ENCODE measurements at places on chromosomes 13 and 19.

- no peak for DNase-seq
Measured at GRCh38 chr13:74061926-74062595, 72.1 kb downstream of the KLF12 start.

DNA sequence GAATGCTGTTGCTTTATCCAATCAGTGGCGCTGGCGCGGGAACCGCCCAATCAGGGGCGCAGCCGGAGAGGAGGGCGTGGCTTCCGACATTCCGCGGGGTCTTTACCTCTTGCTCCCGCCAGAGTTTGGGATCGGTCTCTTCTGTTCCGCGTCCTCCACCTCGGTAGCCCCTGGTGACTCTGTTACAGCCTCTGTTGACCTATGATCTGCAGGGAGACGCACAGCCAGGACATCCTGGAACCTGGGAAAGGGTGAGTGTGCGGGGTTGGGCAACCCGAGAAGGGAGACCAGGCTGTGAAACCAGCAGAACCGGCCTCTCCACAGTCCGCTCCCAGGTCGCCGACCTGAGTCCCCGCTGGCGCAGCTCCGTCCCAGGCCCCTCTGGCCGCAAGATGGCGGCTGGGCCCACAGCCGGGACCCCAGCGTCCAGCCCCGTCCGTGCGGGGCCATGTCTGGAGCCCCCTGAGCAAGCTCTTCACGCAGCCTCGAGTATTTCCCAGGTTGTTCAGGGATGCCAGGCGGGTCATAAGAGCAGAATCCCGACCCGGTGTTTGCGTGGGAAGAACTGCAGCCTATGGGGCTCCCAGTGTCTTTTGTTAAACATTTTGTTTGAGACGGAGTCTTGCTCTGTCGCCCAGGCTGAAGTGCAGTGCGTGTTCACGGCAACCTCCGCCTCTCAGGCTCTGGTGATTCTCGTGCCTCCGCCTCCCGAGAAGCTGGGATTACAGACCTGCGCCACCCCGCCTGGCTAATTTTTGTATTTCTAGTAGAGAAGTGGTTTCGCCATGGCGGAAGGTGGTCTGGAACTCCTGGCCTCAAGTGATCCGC is 4.4 kb upstream of the ZNF681 start:
- peak; percentile 25 for DNase-seq

- no peak for DNase-seq
Measured at GRCh38 chr13:75555836-75556235, 6.2 kb downstream of the UCHL3 start.

DNA sequence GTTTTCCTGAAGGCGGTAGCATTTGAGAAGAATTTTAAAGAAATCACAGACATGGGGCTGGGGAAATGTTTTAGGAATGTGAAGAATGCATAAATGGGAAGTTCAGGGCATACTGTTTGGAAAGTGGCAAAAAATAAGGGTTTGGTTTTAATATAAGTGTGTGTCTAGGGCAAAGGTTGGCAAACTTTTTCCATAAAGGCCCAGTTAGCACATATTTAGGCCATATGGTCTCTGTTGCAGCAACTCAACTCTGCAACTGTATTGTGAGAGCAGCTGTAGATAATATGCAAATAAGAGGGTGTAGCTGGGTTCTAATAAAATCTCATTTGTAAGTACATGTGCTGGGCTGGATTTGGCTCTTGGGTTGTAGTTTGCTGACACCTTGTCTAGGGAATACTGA is 521.9 kb downstream of the DIAPH3 start:
- peak; percentile 13 for DNase-seq

- DNase-seq = no peak
Measured at GRCh38 chr13:29887686-29888085, 37.3 kb upstream of the UBL3 start.

DNA sequence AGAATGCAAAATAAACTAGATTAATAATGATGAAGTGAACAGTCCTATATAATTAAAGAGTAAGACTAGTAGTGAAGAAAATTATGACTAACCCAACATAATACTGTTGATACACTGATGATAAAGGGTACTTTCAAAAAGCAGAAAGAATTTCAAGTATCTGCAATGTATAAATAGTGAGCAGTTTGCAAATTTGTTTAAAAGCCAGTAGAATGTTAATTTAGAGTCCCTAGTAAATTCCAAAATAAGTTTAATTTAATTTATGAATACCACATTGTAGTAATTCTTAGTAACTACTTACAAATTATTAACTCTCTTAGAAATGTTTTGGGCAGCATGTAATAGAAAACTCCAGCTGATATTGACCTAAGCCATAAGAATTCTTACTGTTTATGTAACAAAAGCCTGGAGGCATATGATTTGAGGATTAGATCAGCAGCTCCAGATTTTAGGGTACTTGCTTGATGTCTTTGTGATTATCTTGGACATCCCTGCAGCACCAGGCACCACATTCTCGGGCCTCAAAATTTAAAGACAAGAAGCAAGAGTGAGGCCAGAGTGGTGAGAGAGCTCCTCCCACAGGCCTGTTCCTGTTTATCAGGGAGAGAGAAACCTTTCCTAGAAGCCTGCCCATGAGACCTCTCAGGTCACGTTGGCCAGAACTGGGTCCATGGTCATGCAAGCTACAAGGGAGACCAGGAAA is 67.6 kb upstream of the TDRD3 start:
- DNase-seq = peak; percentile 12

- peak; percentile 69 for DNase-seq
Measured at GRCh38 chr13:73933795-73934194, 200.4 kb downstream of the KLF12 start.

GRCh38 chr13:102399791-102400674 is 1.8 kb downstream of the FGF14 start:
- DNase-seq = peak; percentile 68

- no peak for DNase-seq
Measured at GRCh38 chr19:43784241-43784980, 3.6 kb upstream of the KCNN4 start.

DNA sequence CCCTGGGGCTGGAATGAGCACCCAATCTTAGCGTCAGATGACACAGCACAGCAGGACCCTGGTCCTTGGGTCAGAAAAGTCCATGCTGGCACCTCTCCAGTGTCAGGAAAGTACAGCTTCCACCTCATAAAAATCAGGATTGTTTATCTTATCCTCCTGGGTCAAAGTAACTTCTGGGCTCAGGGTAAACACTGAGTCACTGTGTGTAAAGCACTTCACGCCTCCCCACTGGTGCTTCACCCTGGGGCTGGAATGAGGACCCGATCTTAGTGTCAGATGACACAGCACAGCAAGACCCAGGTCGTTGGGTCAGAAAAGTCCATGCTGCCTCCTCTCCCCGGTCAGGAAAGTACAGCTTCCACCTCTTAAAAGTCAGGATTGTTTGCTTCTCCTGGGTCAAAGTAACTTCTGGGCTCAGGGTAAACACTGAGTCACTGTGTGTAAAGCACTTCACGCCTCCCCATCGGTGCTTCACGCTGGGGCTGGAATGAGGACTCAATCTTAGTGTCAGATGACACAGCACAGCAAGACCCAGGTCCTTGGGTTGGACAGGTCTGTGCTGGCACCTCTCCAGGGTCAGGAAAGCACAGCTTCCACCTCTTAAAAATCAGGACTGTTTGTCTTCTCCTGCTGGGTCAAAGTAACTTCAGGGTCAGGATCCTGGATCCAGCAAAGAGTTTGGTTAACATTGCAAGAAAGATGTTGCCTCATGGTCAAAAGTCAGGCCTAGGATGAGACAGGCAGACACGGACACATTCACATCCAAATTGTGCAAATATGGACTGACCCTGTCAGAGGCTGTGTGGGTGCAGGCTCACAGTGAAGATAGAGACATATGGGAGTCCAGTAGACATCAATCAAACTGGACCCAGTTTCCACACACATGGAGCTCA is 39.2 kb upstream of the CYP2A7 start:
- DNase-seq = no peak

- peak; percentile 89 for DNase-seq
Measured at GRCh38 chr19:1074544-1075283, 7.7 kb downstream of the ARHGAP45 start.

DNA sequence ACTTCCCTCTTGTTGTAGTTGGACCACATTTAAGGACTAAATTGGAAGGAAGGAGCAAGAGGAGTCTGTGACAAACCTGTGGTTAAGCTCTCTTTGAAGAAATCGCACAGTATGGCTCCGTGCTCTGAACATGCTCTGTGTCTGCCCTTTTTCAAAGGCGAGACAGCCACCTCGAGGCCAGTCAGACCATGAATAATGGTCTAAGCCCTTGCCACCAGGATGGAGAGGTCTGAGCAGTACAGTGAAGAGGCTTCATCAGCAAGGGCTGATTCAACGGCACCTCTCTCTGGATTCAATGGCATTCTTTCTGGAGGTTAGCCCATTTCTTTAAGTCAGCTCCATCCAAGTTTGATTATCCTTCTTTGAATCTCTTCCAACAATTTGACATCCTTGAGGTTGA is 30.9 kb downstream of the FAM216B start:
- DNase-seq = no peak

DNA sequence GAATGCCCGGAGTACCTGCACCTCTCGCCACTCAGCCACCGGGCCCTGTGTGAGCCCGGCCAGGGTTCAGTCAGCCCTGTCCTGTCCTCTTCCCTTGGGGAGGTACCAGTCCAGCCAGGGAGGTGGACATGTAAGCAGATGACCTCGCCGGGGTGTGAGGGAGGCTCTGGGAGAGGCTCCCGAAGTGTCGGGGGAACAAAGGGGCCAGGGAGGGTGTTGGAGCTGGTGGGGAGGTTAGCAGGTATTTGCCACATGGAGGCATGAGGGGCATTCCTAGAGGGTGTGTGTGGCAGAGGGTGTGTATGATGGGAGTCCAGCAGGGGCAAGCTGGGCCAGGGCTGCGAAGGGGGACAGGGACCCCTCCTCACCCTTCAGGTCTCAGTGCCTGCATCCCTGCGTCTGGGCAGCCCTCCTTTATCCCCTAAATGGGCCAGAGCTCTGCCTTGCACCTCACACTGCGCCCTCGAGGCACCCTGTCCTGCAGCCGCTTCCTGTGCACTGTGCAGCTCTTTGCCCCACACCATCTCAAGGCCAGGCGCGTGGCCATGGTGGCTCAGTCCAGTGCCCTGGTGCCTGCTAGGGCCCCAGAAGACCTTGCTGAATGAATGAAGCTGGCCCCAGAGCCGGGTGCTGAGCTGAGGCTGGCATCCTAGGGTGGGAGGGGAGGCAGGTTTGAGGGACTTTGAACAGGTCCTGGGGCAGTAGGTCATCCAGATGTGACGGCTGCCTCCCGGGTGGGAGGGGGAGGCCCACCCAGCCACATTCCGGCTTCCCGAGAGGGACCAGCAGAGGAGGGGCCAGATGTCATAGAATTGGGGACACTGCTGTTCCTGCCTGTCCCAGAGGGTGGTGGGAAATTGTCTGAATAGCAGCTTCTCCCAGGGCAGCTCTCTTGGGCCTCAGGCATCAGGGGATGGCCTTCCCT is 3.1 kb downstream of the DDA1 start:
- DNase-seq = no peak

DNA sequence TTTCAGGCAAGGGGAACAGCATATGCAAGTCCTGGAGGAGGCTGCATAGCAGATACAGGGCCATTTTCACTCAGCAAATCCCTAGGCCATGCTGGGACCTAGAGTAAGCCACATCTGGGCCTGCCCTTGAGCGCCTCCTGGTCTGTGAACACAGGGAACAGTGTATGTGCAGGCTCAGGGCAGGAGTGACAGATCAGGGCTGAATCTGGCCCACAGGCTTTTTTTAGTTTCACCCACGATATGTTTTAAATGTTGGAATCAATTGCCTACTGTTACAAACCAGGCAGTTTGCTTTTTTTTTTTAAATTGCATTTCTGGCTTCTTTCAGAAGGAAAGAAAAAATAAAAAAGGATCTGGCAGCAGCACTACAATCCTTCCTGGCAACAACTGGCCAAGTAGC is 1.5 kb upstream of the TMEM145 start:
- DNase-seq = peak; percentile 44

DNA sequence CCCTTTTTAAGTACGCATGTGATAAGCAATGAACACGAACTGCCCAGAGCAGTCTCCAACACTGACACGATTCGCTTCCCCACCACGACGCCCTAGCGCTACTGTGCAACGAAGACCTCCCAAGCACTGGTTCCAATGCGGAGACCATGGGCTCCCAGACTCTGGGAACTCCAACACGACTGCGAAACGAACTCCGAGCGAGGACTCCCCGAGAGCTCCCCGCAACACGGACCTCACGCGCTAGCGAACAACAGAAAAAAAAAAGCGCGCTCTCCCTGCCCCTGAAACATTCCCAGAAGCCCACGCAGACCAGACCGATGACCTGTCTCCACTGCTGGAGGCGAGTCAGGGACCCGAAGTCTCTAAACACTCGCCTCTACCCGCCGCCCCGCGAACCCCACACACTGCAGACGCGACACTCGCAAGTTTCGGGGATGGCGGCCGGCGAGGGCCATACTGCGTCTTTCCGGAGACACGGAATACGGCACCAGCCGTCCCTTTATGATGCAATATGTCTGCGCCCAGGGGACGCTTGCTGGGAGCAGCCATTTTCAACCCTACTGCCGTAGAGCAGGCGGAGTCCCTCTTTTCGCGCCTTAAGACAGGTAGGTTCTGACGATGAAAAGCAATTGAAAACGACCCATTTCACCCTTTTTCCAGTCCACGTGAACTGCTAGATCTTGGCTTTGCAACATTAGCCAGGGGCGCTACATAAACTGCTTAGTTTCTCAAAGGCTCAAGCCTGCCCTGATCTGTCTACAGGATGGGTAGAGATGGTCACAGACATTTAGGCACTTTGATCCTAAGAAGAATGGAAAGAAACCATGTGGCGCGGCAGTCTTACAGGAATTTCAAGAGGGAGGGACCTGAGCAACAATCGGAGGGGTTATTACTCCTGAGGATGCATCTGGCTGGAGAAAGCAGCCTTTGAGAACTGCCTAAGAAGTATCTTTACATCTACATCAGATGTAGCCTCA is at the start of gene ZNF577:
TSS of gene ZNF577 (minus strand) at position 430 of the 977 bp plus-strand sequence. CDS start 7,569 bp downstream, outside the sequence.
- DNase-seq = peak; percentile 88

DNA sequence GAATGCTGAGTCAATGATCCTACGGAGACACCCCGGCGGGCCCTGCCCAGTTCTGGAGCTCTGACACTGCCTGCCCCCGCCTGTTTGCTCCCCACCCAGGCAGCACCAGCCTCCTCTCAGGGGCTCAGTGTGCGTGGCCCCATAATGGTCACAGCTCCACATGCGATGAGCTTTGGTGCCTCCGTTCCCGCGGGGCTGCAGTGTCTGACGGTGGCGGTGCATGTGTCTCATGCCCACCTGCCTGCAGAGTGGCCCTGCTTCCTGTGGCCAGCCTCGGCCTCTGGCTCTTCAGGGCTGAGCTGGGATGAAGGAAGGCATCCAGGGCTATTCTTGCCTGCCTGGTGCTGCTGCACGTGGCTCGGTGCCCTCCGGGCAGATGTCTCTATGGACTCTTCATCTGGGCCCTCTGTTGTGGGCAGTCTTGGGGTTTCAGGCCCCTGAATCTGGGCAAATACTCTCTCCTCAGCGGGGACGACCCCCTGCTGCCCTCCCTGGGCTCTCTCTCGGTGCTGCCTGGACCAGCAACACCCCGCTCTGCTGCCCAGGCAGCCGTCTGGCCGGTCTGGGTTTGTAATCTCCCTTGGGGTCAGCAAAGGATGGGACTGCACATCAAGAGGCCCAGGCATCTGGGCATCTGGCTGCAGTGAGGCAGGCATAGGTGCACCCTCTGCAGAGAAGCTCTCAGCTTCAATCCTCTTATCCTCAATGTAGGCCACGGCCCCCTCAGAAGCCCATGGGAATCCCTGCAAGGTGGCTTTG is 19.3 kb upstream of the TMEM255B start:
- DNase-seq = peak; percentile 8

- DNase-seq = no peak
Measured at GRCh38 chr13:72728290-72728605, 525 bp downstream of the BORA start.
